Motor neuron (in vitro differentiated cells): ENCODE measurements at places on chromosomes 5 and 9. TPM values are rescaled to one million over a fixed set of nuclear protein-coding genes. Genes with fewer than 3 reads are reported as not detected.

DNA sequence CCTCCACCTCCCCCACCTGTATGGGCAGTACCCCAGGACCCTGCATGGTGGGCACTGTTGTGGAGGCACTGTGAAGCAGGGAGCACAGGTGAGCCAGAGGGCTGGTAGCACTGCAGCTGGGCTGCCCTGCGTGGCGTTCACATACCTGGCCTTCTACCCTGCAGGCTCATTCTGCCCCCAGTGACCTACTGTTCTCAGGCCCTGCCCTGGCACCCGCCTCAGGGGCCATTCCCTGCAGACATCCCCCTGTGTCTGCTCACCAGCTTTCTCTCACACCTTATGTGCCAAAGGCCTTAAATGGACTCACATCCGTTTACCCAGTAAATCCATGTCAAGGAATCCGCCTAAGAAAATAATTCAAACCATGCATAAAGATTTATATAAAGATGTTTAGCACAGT, 196.5 kb downstream of the CRB2 start:
- no peak for ATAC-seq

- no peak for ATAC-seq
These were observed 188.7 kb upstream of the S1PR3 start for GRCh38 chr9:88802533-88802932.

DNA sequence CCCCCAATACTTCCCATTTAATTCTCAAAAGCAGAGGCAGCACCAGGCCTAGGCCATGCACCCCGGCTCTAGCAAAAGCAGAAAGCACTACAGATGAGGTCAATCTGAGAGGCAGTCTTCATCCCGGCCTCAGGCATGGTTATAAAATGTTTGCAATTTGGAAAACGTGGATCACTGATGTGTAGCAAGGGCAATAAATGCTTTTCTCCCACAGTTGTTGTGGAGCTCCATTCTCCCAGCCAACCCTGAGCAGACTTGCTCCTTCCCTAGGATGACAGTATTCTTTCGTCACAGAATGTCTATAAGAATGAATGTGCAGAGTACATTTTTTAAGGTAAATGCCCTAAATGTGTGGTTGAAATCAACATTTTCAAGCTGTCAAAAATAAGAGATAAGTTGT, 157.3 kb upstream of the DAPK1 start:
- no peak for ATAC-seq

Gene SPACA9
- 5.0 and 6.3 TPM in 2 replicates for total RNA-seq

DNA sequence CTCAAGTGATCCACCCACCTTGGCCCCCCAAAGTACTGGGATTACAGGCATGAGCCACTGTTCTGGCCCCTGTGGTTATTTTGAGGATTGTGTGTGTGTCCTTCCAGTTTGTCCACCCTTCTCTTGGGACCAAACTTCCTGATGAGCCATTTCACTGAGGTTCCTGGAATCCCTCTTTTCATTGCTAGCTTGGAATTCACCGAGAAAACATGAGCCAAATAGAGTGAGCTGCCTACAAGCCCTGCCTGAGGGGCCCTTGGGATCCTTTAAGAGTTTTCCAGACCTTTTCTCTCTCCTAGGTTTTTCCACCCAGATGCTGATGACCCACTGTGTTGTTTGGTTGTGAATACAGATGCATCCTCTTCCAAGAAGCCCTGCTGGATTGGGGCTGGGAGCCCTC, 13.2 kb upstream of the KIF12 start:
- ATAC-seq = no peak

DNA sequence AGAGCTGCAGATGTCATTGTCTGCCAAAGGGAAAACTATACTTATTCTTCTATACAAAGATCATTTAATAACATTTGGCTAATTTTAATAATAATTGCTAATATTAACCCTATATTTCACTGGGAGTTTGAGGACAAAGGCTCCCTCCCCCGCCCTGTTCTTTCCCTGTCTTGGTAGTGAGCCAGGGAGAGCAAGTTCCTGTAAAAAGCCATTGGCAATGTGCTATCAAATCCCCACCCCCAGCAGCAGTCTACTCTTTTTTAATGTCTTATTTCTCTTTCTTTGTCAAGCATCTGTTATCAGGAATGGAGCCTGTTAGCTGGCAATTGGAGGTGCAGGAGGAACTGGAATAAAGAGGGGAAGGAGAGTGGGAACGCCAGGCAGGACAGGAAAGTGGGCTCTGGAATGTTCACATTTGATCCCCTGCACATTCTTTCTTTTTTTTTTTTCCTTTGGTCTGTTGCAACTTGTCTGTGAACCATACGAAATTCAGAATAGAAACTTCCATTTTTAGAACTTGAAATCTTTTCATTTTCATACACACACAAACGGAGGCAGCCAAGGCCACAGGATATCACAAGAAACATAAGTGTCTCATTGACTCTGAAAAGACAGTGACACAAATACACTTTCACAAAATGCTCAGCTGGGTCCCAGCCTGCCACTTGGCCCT, 664.8 kb upstream of the ZNF608 start:
- ATAC-seq = no peak

DNA sequence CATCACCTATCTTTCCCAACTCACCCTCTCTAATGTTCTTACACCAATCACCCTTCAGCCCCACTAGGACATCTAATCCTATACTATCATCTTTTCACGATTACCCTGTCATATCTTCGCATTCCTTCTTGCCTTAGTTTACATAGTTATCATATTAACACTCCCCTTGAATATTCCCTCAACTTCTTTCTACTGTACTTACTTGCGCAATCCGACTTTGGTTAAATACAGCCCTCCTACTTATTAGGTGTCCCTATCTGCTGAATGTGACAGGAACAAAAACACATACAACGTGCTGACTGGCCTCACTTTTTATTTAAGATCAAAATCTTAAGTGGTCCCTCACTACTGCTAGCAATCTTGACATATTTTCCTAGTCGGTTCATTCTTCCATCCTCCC, 19.5 kb upstream of the HK3 start:
- ATAC-seq = no peak

DNA sequence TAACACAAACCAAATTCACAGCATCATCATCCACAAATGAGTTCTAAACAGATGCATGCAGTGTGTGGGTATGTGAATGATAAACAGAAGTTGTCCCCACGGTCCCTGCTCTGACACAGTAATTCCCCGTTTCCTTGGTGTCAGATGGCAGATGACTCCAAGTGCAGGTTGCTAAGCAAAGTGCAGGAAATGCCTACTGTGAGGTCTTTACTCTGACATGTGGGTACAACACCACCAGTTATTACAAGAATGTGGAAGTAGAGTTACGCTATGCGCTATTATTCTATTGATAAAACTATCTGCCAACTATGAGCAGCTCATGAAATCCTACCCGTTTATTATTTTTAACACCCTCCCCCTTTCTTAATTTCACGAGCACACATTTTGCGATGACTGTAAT, 448.9 kb downstream of the BNC2 start:
- peak; percentile 35 for ATAC-seq

GRCh38 chr9:114677418-114677817, 4.6 kb downstream of the TEX48 start:
- ATAC-seq = peak; percentile 81

DNA sequence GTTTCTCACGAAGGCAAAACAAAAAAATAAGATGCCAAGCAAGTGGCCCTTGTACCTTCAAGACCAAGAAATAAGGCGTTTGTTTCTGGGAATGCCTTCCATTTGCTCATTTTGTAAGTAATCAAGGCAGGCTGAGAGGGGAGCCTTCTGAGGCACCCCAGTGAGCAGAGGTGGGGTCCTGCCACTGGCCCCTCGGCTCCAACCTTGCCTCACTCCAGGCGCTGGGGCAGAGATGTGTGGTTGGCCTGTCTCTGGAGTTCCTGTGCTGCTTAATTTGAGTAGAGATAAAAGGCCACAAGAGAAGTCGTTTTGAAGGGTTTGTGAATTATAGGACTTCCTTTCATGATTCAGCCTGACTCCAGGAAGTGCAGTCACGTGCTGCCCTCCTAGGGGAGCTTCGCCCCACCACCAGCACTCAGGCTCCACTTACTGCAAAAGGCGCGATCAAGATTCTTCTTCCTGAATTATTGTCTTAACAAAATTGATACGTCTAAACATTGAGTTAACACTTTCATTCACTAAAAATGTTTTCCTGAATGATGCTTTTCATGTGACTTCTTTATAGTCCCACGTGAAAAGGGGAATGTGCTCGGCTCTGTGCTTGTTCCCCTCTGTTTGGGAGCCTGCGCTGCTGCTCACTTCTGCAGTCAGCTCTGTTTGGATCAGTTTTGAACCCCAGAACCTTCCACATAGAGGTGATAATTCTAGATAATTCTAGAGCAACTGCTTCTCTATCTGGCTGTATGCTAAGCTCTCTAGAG, 13.7 kb downstream of the SYK start:
- ATAC-seq = no peak

Gene ZFP37
- 14.8 and 15.2 TPM in 2 replicates for total RNA-seq

- no peak for ATAC-seq
These were observed 529.3 kb downstream of the BNC2 start for GRCh38 chr9:16341177-16341576.

GRCh38 chr9:26369093-26369492, 523.5 kb downstream of the CAAP1 start:
- no peak for ATAC-seq

Gene CMYA5
- 0.78 and 0.82 TPM in 2 replicates for total RNA-seq

Gene CCNI2
- total RNA-seq = 2.2 and 2.6 TPM in 2 replicates

- ATAC-seq = no peak
These were observed 12.2 kb upstream of the S1PR3 start for GRCh38 chr9:88979021-88979420.

Gene FABP6
- total RNA-seq = not detected in 2 replicates
